ENCODE measurements at places on chromosomes 12 and 14.

DNA sequence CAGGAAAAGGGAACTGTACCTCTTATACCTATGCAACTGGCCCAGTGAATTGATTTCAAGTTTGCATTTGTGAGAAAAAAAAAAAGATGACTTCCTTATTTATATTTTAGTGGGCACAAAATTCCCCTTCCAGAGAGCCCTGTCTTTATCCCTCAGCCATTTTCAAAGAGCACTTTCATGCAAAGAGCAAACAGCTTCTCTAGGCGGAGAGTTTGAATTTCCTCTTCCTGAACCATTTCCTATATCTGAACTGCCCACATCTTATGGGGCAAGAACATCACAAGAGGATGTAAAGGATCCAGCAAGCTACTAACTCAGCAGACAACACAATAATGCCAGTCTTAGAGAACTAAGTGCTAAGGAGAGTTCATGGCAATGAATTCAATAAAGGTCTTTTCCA lies 22.3 kb upstream of the PLXNC1 start:
- DNase-seq: no peak

- DNase-seq: peak; percentile 23
Observed at GRCh38 chr12:102249079-102249841, 51.6 kb upstream of the PMCH start.

DNA sequence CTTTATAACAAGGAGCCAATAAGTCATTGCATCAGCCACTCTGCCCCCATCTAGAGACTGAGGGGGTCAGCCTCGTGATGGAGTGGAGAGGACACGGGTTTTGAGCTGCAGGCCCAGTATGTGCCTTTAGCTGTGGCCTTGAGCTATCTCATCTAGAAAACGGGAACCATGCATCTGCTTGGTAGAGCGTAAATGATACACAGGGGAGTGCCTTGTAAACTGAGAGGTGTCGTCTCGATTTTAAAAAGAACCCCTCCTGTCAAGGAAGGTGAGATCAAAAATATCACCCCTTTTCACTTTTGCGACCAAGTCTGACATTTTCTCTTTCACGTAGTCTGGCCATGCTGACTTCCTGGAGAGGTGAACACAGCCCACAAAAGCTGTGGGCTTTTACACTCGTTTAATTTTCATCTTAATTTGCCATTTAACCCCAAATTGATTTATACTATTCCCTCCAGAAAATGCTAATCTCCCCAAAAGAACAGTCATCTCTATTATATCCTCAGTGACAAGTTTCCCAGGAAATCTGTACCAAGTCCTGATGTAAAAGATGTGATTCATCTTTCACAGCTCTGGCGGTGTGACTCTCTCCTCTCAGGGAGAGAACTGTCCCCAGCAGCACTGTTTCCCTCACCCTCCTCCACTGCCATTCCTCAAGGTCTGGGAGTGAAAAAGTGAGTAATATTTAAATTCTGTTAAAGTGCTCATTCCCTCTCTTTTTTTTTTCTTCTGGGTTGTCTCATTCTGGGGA lies 30.6 kb downstream of the VCPKMT start:
- peak; percentile 24 for DNase-seq

- peak; percentile 12 for DNase-seq
Observed at GRCh38 chr12:99767809-99768208, 120.3 kb downstream of the GARIN6 start.

GRCh38 chr12:10155966-10156365 lies 16.0 kb downstream of the OLR1 start:
- DNase-seq: no peak

DNA sequence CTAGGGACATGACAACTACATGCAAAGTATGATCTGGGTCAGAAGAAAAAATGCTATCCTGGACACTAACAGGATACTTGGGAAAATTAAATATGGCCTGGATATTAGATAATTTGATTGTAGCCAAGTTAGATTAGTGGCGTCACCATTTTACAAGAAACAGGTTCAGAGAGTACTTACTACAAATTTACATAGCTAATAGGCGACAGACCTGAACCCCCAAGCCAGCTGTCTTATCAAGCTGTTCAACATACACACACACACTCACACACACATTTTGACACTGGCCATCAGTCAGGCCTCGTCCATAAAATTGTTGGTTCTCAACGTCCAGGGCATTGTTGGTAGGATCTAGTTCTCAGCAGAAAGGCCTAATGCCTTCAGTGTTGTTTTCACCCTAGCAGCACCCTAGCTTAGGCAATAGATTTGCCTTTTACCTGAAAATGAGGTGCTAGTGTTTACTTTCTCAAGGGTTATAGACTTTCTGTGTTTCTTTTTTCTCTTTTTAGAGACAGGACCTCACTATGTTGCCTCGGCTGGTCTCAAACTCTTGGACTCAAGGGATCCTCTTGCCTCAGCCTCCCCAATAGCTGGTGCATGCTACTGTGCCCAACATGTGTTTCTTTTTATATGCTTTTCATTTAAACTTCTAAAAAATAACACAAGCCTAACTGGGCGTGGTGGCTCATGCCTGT lies 3.3 kb upstream of the C14orf93 start:
- no peak for DNase-seq

GRCh38 chr12:106039242-106039641 lies 99.5 kb downstream of the NUAK1 start:
- DNase-seq: no peak

DNA sequence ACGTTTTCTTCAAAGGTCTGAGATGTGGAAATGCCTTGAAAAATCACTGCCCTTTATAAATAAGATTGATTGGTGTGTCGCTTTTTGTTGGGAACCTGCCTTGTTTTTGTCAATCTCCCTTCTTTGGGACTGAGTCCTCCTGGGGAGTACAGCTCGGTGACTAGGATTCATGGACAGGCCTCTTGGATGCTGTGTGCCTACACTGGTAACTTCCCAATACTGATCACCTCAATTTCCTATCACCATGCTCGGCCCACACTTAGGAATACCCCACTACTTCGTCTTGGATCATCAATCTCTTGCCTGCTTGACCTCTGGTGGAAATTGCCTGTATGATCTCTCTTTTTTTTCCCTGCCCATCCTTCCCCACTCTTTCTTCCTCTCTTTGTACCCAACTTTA lies 34.2 kb downstream of the NTN4 start:
- no peak for DNase-seq

DNA sequence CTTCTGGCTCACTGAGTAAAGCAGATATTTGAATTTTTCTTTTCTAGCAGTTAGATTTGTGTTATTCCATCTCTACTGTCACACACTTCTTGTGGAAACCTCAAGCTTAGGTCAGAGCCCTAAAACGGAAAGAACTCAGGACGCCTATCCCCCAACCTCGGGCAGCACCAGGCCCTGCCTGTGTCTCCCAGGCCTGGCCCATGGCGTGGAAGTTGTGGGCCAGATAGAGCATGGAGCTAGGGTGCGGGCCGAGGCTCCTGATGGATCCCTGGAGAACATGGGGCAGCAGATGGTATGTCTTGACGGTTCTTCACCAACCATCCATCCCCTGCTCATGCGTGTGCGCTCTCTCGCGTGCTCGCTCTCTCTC lies 20.6 kb downstream of the P2RX4 start:
- no peak for DNase-seq

DNA sequence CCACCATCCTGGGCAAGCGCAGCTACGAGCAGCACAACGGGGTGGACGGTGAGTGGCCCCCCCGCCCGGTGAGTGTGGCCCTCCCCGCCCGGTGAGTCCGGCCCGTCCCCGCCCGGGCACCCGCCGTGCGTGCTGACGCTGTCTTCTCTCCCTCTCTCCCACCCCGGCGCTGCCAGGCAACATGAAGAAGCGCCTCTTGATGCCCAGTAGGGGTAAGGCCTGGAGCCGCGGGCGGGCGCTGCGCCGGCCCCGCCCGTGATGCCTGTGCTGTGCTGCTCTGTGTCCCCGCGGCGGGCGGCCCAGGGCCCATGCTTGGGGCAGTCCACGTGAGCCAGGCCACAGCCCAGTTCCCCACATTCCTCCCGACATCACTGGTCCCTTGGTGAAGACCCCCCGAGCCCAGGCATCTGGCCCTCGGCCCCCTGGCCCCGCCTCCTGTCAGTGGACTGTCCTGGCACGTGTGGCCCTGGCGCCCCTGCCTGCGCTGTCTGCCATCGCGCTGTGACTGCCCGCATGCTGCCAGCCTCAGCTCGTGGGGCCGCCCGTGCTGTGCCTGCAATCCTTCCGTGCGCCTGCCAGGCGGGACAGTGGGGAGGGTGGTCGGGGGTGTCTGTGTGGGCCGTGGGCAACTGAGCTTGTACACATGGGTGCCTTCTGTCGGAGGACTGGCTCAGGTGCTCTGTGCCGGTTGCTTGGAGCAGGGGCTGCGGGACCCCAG lies 7.9 kb upstream of the CRIP2 start:
- DNase-seq: no peak

DNA sequence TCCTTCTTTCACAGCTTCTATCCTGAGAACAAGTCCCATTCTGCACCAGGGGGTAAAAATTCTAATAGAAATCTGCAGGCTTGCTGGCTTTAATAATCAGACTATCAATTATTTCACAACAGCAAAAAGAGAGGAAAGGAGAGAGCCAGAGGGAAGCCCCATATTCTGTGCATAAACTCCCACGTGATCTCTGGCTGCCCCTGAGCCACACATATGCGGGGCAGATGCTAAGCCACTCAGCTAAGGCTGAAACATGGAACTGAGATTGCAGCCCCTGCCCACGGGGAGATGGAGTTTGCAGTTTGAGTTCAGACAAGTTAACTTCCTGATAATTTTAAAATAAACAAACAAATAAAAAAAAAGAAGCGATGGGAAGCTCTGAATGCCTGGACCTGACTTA lies 254.4 kb upstream of the CCDC196 start:
- no peak for DNase-seq

DNA sequence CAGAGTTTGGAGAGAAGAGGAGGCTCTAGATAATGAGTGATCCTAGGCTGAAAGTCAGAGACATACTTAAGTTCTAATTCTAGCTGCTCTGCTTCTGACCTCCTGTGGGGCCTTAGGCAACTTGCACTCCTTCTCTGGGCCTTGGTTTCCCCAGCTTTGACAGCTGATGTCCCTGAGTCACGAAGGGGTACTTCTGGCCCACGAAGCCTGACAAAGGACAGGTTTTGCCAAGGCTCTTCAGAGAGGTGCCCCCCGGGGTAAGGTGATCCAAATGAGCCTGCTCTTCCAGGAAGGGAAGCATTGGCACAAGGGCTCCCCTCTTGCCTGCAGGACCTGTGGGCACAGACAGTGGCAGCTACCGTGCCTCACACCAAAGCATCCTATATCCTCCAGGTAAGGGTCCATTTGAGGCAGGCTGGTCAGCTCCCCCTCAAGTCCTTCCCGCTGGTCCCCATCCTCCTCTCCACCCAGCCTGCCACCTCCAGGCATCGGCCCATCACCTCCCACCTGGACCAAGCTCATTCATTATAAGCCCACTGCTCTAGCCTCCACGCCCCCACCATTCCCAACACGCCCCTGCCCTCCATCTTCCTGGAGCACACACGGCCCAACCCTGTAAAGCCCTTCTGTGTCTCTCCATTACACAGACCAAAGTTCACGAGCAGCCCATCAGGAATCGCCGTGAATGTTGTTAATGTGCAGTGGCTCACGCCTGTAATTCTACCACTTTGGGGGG lies 1.9 kb upstream of the PPP1R13B start:
- DNase-seq: no peak

GRCh38 chr12:75798136-75798926 lies 233.2 kb downstream of the PHLDA1 start:
- DNase-seq: no peak

GRCh38 chr14:52402812-52403526 lies 88.9 kb downstream of the PTGER2 start:
- no peak for DNase-seq

DNA sequence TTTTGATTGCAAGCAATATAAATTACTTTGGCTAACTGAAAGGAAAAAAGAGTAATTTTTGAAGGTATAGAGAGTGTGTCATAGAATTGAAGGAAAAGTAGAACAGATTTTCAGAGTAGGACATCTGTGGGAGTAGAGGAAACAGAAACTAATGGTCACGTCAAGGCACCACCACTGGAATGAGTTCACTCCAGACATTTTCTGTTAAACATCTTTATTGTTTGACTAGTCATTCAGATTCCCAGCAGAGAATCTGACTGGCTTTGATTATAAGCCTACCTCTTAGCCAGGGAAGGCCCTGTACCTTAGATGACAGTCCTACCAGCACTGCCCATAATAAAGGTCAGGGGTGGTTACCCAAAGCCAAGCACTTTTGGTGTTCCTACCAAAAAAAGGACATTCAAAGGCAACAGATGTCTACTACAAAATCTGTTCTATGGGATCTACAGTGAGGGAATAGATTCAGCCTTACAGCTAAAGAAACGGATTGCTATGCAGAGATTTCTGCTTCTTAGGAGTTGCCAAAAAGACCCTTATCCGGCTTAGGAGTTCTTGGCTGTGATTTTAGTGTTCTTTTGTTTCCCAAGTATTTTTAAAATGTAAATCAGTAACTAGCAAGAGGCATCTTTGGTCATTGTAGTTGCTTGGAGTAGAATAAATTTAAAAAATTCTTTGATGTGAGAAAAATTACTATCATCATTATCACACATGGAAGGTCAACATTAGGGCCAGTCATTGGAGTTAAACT lies 410.8 kb downstream of the RAD51B start:
- no peak for DNase-seq

DNA sequence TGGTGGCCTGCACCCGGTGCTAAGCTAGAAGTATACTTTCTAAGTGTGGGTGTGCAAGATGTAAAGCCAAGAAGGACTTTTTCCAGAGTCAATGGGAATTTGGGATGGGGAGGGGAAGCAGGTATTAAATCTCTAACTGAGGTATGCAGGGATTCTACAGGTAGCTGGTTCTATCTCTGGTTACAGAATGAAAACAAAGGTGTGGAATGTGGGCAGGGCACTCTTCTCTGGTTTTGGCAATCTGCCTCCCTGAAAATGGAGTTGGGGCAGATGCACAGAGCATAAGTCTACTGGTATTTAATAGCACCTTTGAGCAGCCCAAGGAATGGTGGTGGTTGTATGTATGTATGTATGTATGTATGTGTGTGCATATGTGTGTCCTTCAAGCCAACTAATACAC lies 66.7 kb upstream of the PPP1R12A start:
- DNase-seq: no peak

DNA sequence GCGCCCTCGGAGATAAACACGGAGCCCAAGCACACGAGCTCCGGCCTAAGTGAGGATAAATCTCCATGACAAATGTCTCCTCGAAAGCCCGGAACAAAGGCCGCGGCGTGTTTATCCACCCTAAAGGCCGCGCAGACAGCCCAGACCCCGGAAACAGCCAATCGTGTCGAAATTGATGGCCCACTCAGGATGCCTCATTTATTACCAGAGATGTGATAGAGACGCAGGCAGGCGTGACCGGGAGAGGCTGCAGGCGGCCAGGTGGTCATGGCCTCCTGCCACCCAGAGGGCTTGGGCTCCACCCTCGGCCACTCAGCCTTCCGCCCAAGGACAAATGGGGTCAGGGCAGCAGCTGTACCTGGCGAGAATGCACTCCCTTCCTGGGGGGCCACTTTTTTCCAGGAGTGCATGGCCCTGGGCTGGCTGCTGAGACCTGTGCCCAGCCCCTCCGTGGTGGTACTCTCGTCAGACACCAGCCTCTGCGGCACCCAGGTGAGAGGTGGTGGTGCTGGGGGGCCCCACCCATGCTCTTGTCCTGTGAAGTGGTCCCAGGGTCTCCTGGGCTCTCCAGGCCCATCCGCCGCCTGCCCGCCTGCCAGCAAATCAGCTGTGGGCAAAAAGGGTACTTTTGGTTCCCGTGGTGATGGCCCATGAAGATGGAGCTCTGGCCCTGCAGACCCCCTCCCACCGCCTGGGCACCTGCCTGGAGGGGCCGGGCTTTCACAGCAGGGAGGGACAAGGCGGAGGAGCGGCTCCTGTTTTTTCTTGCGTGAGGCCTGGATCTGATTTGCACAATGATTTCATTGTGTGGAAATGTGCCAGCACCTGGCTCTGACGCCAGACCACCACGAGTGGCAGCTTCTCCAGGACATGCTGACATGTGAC lies 211.5 kb upstream of the C14orf180 start:
- DNase-seq: no peak

GRCh38 chr14:95486875-95487668 lies 29.4 kb downstream of the SYNE3 start:
- no peak for DNase-seq
